ENCODE measurements at places on chromosomes 12 and 14.

DNA sequence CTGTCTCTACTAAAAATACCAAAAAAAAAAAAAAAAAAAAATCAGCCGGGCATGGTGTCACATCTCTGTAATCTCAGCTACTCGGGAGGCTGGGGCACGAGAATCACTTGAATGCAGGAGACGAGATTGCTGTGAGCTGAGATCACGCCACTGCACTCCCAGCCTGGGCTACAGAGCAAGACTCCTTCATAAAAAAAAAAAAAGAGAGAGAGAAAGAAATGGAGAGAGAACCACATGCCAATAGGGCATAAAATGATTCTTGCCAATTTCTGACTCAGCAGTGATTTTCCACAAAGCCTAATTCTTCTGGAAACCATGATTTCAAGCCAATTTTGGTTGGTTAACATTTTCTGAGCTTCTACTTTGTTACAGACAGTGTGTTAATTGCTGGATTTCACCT is 250.4 kb upstream of the SEL1L start:
- no peak for DNase-seq

- no peak for DNase-seq
Observed at GRCh38 chr12:96606134-96606533, 116.8 kb downstream of the CFAP54 start.

- no peak for DNase-seq
Observed at GRCh38 chr14:35134329-35135123, 12.2 kb downstream of the PRORP start.

- DNase-seq = no peak
Observed at GRCh38 chr12:111758120-111758561, 8.6 kb upstream of the ALDH2 start.

DNA sequence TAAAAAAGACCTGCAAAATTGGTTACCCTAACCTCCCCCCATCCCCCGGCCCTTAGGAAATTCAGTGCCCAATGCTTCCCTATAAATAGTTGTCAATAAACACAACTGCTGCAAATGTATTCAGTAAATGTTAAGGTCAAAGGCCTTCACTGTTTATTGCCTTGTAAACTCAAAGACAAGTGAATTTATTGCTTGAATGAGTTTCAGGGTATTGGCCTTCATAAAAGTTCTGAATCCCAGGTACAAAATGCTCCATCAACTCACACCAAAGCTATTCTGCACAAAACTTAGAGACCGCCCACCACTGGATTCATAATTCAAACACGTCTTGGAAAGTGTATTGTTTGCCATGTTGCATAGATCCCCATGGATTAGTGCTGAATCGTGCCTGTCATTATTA is 63.3 kb upstream of the CDKN3 start:
- DNase-seq = no peak

GRCh38 chr14:97456958-97457357 is 659.8 kb downstream of the VRK1 start:
- DNase-seq = peak; percentile 66

DNA sequence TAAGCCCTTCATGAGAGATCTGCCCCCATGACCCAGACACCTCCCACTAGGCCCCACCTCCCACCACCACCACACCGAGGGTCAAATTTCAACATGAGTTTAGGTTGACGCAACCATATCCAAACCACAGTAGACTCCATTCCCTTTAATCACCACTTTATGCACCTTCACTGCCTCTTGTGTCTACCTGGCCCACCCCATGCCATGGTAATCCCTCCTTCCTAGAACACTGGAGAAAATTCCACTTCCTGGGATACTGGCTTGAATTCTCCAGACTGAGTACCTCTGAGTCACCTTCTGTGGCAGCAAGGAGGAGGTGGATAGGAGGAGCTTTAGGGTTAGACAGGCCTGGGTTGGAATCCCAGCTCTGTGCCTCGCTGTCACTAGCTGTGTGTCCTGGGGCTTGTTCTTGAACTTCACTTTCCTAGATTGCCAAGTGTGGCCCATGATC is 26.1 kb upstream of the CIPC start:
- no peak for DNase-seq

- no peak for DNase-seq
Observed at GRCh38 chr12:112971248-112971647, 7.1 kb upstream of the OAS2 start.

- peak; percentile 33 for DNase-seq
Observed at GRCh38 chr12:67269633-67270573, 745 bp downstream of the CAND1 start.

DNA sequence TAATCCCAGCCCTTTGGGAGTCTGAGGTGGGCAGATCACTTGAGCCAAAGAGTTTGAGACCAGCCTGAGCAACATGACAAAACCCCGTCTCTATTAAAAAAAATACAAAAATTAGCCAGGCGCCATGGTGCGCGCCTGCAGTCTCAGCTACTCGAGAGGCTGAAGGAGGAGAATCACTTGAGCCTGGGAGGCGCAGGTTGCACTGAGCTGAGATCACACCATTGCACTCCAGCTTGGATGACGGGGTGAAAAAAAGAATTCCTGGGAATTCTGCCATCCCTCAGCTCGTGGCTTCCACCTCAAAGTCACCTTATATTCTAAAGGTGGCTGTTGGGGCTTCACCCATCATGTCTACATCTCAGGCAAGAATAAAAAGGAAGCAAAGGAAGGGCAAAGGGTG is 12.9 kb downstream of the BCL2L14 start:
- DNase-seq = no peak

DNA sequence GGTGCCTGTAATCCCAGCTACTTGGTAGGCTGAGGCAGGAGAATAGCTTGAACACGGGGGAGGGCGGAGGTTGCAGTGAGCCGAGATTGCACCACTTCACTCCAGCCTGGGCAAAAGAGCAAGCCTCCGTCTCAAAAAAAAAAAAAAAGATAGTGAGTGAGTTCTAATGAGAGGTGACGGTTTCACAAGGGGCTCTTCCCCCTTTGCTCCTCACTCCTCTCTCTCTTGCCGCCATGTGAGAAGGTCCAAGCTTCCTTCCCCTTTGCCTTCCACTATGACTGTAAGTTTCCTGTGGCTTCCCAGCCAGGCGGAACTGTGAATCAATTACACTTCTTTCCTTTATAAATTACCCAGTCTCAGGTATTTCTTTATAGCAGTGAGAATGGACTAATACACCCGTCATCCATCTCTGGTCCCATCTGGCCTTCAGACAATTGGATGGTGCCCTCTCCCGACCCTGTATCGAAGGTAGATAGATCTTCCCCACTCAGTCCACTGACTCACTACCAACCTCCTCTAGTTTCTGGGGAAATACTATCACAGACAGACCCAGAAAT is 27.0 kb upstream of the RCOR1 start:
- no peak for DNase-seq
